NCI-H146 (cell line): ENCODE measurements at places on chromosomes 3 and 15.

DNA sequence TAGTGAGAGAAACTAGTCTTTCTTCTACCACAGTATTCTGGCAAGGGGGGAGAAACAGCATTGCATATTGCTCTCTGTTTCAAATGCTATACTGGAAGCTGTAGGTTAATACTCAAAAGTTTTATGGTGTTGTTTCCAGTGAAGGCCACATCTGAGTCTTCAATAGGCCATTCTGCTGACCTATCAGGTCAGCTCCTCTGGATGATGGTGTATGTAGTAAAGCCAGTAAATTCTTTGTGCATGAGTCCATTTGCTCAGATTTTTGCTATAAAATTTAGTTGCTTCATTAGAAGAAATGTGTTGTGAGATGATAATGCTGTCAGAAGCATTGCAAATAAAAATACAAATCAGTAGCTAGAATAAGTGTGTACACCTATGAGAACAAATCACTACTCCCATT is 64.9 kb upstream of the RBMS3 start:
- no peak for DNase-seq

- peak; percentile 48 for DNase-seq
Observed at GRCh38 chr3:38651153-38651789, 1.8 kb upstream of the SCN5A start.

GRCh38 chr3:39024497-39024896 is 27.2 kb downstream of the SCN11A start:
- no peak for DNase-seq

GRCh38 chr3:17965331-17965730 is 222.9 kb upstream of the TBC1D5 start:
- DNase-seq: no peak

DNA sequence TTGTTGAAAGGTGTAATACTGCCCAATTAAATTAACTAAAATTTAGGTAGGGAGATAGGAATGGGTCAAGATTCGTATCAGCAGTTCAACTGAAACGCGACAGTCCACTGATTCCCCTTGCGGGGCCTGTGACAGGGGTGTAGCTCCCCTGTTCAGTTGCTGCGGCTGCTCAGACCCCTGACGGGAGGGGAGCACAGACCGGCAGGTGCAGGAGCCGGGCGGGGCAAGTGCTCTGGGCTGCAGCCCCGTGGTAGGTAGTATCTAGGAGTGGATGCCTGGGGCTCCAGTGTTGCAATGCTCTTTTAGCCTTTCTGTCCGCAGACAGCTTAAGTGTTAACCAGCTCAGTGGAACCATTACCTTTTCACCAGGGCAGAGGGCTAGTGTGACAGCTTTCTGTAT is 164.9 kb downstream of the ROBO2 start:
- peak; percentile 52 for DNase-seq

GRCh38 chr15:66780172-66780972 is 78.3 kb downstream of the SMAD6 start:
- no peak for DNase-seq
